ENCODE measurements at places on chromosomes 2 and 18. TPM values are rescaled to one million over a fixed set of nuclear protein-coding genes. Genes with fewer than 3 reads are reported as not detected.

GRCh38 chr2:218021536-218022071, 18.8 kb upstream of the TNS1 start:
- DNase-seq: peak; percentile 69

GRCh38 chr2:207772081-207772843, 2.6 kb upstream of the FZD5 start:
- no peak for DNase-seq

- no peak for DNase-seq
Measured at GRCh38 chr2:70133491-70134322, 46.4 kb downstream of the PCBP1 start.

- DNase-seq: no peak
Measured at GRCh38 chr2:88500691-88501090, 48.2 kb upstream of the FOXI3 start.

- no peak for DNase-seq
Measured at GRCh38 chr2:114542695-114543094, 100.3 kb downstream of the DPP10 start.

DNA sequence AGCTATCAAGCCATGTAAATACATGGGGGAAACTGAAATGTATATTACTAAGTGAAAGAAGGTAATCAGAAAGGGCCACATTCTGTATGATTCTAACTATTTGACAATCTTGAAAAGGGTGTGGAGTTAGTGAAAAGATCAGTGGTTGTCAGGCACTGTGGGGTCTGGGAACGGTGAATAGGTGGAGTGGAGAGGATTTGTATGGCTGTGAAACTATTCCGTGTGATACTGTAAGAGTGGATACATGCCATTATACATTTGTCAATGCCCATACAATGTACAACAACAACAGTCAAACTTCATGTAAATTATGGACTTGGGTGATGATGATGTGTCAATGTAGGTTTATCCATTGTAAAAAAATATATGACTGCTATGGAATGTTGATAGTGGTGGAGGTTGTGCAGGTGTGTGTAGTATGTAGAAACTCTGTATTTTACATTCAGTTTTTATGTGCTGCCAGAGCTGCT, 1116.2 kb downstream of the SUCLG1 start:
- no peak for DNase-seq

Gene G6PC2
- not detected for total RNA-seq

DNA sequence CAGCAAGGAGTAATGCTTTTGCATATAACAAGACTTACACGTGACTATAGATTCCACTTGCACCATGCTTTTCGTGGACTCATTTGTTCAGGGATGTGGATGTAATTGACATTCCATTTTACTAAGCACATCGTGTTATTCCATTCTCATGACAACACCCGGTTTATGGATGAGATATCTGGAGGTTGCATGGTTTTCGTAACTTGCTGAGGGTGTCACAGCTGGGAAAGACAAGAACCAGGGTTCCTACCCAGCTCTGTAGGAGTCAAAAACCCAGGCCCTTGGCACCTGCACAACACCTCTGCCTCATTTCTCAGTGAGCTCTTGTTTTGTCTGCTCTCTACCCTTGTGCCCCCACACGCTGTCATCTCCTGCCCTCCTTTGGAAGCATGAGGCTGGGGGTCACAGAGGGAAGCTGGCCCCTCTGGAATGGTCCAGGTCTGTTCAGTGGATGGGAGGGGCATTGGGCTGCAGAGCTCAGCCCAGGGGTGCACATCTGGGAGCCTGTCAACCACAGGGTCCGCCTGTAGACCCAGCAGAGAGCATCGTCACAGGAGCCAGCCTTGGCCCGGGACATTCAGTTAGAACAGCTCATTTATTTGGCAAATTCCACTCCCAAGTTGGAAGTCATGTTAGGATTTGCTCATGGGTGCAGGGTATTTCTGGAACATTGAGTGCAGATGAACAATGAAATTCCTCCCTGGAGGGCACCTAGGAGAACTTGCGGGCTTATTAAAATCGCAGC, 120.1 kb upstream of the TWIST2 start:
- DNase-seq: peak; percentile 28

DNA sequence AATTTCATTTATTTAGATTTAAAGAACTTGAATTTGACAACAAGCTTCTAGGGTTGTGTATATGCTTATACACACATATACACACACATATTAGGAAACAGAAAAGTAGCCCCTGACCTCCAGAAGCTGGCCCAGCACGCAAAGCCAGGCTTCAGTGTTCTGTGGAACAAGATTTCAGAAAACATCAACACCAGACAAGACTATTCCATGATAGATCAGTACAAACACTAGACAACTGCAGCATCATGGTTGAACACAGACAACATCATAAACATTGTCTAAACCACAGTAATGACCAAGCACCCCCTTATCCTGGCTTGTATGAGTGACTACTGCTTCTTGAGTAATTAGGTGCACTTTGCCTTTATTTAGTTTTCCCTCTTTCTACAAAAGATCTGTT, 457.6 kb downstream of the TMEM182 start:
- no peak for DNase-seq

- no peak for DNase-seq
Measured at GRCh38 chr2:106201661-106202060, 7.6 kb upstream of the UXS1 start.

DNA sequence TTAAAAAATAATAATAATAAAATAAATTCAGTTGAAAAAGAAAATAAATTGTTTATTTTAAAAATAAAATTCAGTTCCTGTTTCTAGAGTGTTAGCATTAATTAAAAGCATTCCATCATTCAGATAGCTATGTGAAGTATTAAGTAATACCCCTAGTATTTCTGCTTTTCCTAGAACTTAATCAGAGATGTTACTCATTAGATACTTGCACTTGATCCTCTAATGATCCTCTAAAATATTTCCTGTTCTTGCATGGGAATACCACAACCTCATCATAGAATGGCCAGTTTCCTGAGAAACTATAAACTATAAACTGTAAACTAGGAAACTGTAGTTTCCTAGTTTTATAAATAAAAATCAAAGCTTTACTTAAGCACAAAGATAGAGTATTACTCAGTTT, 11.1 kb upstream of the CNNM3 start:
- no peak for DNase-seq

DNA sequence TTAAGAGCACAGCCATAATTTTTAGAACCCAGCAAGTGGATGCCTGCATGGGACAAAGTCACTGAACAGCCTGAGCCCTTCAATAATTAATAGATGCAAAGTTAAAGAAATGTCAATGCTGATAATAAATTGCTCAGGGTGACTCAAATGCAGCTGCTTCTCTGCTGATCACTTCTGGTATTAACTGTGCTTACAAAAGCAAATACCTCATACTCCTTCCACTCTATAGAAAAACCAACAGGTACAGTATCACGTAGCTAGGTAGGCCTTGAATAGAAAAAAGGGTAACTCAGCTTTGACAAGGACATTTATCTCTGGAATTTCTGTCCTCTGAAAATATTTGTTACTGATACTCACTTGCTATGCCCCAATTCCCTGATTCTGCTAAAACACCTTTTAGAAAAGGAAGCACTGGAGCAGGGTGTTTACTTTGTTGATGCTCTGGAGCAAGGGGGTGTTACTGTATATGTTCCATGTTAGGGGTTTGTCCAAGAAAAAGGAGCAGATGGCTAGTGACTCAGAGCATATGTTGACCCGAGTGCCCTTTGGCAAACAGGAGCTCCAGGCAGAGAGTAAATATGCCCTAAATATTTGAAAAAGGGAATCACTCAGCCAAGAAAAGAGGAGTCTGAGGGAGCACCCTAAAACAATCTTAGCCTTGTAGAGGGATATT, 59.1 kb upstream of the RTN4 start:
- no peak for DNase-seq

DNA sequence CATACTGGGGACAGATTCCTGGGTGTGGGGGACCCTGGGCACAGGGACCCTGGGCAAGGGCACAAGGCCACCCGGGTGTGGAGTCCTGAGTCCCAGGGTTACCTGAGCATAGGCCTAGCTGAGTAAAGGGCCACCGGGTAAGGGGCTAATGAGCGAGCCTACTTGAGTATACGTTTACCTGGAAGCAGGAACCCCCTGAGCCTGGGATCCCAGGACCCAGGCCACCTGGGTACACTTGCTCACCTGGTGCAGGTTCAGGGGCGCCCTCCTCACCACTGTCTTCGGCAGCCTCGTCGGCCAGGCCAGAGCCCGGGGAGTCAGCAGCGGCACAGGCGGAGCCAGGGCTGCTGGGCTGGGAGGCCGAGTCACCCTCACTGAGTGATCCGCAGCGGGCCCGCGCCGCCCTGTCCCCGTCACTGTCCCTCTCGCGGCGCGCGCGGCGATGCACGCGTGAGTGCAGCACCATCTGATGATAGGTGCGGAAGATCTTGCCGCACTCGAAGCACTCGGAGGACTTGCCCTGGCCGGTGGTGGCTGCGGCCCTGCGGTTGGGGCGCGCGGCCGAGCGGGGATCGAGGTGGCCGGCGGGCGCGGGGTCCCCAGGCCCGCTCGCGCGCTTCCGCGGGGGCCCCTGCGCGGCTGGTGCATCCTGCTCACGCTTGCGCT, 53.9 kb downstream of the ZNF516 start:
- DNase-seq: no peak

DNA sequence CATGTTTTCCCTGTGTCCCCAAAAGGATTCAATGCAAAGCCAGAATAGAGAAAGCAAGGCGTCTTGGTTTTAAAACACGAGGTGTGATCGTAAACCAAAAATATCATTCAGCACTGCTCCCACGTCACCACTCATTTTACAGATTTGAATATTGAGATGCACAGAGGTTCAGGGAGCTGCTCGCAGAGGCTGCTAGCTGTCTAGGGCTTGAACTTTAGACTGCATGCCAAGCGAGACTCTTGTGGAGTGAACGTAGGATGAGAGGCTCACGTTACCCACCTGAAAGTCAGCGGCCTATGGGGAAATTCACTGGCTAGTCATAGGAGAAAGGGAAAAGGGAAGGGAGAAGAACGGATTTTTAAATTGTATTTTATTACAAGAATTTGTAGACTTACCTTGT, 130.1 kb downstream of the MBP start:
- DNase-seq: no peak

GRCh38 chr2:133773854-133774653, 205.8 kb upstream of the NCKAP5 start:
- no peak for DNase-seq

GRCh38 chr2:46793423-46794416, 121.9 kb downstream of the MCFD2 start:
- DNase-seq: no peak

Gene EIF2B4
- total RNA-seq: 34.1 TPM

Gene ANKRD30B
- not detected for total RNA-seq

GRCh38 chr2:133080822-133081221, 410.8 kb upstream of the LYPD1 start:
- DNase-seq: no peak

Gene NOTO
- not detected for total RNA-seq

GRCh38 chr18:34901299-34901698, 139.9 kb upstream of the MAPRE2 start:
- DNase-seq: no peak

Gene SEPTIN10
- total RNA-seq: 55.4 TPM

DNA sequence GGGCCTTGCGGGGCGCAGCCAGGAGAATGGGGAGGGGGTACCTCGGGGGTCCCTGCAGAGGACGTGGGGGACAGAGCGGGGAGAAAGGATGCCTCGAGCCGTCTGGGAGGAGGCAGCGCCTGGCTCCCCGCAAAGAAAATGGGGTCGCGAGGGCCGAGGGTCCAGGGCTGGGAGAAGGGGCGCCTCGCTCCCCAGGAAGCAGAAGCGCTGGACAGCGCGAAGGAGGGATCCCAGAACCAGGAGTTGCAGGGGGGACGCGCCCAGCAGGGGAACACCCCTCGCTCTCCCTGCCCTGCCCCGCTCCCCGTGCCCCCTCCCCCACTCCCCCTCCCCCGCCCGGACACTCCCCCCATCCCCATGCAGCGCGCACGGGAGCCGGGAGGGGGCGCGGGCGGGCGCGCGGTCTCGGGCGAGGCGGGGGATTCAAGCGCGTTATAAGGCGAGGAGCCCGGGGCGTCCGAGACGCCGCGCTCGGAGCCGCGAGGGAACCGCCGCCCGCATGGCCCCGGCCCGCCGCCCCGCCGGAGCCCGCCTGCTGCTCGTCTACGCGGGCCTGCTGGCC, at the start of gene ERFE:
ERFE (plus strand) TSS at position 462 of the 562 bp plus-strand sequence; CDS start at position 500, 38 bp downstream.
- DNase-seq: peak; percentile 20

GRCh38 chr2:43214253-43214652, 12.2 kb downstream of the ZFP36L2 start:
- DNase-seq: no peak

DNA sequence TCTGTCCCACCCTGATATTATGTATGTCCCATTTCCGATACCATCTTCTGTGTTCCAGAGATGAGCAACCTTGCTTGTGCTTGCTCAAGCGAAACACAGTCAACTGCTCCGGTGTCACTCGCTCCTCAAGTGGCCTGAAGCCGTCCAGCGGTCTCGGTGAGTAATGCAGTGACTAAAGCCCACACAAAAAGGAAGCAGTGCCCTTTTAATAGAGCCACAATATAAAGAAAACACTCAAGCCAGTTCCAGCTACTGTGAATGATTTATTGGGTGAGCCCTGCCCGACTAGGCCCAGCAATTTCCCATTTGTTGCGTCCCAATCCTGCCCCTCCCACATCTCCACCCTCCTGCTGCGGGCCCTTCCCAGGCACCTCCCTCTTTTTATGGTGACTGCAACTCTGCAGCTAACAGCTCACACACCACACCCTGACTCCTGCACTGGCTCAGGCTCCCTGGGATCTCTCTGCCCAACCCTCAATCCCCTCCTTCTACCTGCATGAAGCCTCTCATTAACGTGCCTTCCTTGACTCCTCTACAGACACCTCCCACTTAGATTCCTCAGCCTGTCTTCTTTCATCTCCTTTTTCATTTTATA, 44.2 kb upstream of the DSC1 start:
- peak; percentile 46 for DNase-seq

GRCh38 chr2:86201671-86202335, 2.5 kb downstream of the MRPL35 start:
- DNase-seq: no peak

Gene FLACC1
- total RNA-seq: 11.8 TPM

Gene LAMA1
- not detected for total RNA-seq

Gene INHBB
- total RNA-seq: 3.2 TPM

- DNase-seq: no peak
Measured at GRCh38 chr18:8288472-8289195, 320.6 kb upstream of the RAB12 start.

DNA sequence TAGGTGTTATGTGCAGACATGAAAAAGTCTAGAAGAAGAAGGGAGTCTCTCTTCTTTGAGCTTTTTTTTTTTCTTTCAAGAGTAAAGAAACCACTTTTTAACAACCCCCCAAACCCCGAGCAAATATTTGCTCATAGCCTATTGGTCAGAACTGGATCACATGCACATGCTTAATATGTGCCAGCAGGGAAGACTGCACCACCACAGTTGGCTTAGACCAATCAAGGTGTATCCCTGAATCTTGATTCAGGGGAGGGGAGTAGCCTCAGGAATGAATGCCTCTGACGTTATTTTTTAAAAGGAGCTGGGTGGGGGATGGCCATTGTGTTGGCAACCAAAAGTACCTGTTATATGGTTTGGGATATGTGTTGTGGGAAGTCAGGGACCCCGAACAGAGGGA, 171.4 kb upstream of the NABP1 start:
- no peak for DNase-seq

DNA sequence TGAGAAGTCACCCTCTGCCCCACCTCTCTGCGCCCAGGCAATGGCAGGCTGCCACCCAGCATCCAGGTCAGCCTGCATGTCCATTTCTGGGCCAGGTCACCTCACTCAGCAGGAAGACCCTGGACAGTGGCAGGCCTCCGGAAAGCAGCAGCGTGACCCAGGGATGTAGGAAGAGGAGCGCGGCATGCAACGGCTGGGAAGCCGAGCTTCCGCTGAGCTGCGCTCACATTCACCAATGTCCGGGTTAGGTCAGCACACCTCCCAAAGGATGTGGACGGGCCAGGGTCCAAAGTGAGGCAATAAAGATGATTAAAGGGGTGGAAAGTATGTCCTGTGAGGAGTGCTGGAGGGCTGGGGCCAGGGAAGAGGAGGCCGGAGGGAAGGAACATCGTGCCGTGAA, 174.5 kb downstream of the CTIF start:
- peak; percentile 61 for DNase-seq
